ENCODE measurements at places on chromosomes 6 and 20.

DNA sequence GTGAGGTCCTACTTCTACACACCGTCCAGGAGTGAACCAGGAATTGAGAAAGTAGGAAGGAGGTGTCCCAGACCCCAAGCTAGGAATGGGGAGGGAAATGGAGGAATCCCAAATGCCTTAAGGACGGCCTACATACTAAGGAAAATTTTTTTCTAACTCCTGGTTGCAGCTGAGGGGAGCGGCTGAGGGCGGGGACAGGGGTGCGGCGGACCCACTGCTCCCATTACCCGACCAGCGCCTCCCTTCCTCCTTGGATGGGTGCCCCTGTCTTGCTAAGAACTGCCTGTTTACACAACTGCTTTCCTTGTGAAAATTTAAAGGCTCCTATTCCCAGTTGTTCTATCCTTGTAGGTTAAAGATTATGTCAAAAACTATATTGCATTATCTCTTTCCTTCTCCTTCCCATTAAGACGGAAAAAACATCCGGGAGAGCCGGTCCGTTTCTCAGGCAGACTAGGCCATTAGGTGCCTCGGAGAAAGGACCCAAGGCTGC, 699 bp upstream of the HSPA1B start:
- no peak for DNase-seq

GRCh38 chr6:2429032-2429431, 183.6 kb upstream of the GMDS start:
- no peak for DNase-seq

DNA sequence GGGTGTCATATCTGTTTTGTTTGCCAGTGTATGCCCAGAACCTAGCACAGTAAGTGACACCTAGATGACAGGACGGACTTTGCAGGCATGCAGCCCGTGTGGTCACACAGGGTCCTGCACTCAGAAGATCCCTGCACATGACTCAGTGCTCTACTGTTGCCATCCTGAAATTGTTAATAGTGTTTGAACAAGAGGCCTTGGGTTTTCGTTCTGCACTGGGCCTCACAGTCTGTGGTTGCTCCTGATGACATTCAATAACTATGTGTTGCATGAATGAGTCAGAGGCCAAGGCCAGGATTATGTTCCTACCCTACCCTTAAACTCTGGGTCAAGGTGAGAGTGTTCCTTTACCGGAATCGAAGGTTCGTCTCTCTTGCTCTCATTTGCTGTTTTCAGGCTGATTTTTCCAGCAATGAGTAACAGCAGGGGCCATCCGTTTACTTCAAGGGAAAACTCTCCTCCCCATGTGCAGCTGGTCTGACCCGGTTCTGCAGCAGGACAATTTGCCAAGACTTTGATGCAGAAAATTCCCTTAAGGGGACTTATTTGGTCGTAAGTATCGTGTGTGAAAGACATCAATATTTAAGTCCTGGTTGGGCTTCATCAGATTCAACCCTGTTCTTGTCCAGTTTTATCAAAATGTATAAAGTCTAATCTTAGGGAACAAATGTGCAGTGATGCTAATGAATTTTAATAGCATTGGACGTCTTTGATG, 13.0 kb upstream of the PFDN4 start:
- no peak for DNase-seq

- DNase-seq: no peak
Observed at GRCh38 chr6:40244699-40245098, 310.4 kb upstream of the MOCS1 start.

DNA sequence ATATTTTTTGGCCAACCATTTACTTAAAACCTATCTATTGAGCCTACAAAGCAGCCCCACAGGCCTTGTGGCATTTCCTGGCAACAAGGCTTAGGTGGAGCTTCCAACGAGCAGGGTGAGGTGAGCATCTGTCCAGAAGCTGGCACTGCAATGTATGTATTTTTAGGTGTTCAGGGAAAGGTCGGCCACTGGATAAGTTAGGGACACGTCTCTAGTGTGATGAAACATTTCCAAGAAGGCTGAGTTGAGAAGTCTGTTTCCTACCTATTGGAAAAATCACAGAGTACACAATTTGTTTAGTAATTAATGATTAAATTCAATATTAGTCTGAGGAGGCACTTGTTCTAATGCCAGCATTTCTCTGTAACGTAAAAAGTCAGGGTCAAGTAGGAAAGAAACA, 17.8 kb upstream of the RCAN2 start:
- DNase-seq: no peak

DNA sequence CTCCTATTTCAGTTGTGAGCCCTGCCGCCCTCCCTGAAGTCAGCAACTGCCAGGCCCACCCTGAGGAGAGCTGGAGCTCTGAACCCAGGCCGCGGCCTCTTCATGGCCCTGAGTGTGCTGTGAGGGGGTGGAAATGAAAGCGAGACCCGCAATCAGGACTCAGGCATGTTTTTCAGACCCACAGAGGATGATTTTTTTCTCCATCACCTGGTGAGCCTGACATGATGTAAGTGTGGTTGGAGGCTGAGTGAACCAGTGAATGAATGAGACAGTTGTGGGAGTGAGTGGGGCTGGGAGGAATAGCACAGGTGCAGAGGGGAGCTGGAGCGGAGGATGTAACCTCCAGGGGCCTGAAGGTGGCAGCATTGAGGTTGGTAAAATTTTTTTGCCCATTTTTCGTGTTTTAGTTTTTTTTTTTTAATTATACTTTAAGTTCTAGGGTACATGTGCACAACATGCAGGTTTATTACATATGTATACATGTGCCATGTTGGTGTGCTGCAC, 18.3 kb downstream of the RAET1L start:
- no peak for DNase-seq

GRCh38 chr6:38187811-38188590, 368.5 kb downstream of the ZFAND3 start:
- DNase-seq: no peak

GRCh38 chr20:59184880-59185447, 21.3 kb downstream of the ZNF831 start:
- DNase-seq: no peak

- no peak for DNase-seq
Observed at GRCh38 chr6:111604259-111605099, 1.2 kb downstream of the TRAF3IP2 start.

GRCh38 chr6:156281266-156281665, 495.9 kb upstream of the ARID1B start:
- no peak for DNase-seq

GRCh38 chr6:16139556-16139955, 10.7 kb downstream of the MYLIP start:
- no peak for DNase-seq

GRCh38 chr6:143836150-143836549, 7.0 kb upstream of the LTV1 start:
- DNase-seq: no peak

DNA sequence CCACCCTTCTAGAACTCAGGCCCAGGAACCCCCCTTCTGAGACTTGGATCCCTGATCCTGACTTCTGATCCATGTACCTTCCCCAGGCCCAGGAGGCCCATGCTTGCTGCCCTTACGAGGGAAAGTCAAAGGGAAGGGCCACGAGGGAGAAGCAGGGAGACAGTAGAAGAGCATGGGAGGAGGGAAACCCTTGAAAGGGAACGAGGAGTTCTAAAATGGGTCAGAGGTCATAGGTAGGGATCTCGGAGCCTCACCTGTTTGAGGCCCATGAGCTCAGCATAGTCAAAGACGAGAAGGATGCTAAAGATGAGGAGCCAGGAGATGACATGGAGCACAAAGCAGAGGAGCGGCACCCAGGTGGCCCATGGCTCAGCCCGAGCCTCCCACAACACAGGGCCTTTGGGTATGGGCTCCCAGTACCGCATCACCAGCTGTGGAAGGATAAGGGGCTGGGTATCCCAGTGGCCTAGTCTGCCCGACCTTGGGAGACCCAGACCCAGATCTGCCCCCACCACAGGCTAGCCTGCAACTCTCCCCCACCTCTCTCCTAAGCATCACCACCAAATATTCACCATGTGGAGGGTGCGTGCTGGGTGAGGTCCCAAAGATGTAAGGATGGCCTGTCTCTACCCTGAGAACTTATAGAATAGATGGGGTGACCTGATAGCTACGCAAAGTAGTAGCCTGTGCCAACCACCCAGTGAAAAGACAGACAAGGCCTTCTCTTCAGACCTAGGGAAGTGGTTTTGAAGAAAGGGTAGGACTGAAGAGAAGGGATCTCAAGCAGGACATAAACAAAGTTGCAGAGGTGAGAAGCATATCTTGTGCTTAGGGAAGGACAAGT, 1.5 kb downstream of the NRM start:
- DNase-seq: no peak

DNA sequence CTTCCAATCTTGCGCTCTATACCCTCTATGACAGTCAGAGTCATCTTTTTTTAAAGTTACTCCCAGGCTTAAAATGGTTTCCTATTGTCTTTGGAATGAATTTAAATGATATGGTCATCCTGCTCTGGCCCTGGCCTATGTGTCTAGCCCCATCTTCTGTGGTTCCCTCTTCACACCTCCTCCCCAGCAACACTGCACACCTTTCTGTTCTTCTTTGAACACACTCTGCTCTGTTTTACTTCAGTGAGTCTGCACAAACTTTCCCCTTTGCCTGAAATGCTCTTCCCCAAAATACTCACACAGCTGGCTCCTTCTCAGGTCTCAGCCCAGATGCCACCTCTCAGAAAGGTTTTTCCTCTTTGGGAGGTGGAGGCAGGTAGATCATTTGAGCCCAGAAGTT, 132.7 kb downstream of the FYN start:
- DNase-seq: no peak

All from iPS DF 6.9 (cell line).